ENCODE measurements at places on chromosomes 13 and 19.

- DNase-seq: no peak
Measured at GRCh38 chr13:21661097-21661909, 9.6 kb upstream of the FGF9 start.

DNA sequence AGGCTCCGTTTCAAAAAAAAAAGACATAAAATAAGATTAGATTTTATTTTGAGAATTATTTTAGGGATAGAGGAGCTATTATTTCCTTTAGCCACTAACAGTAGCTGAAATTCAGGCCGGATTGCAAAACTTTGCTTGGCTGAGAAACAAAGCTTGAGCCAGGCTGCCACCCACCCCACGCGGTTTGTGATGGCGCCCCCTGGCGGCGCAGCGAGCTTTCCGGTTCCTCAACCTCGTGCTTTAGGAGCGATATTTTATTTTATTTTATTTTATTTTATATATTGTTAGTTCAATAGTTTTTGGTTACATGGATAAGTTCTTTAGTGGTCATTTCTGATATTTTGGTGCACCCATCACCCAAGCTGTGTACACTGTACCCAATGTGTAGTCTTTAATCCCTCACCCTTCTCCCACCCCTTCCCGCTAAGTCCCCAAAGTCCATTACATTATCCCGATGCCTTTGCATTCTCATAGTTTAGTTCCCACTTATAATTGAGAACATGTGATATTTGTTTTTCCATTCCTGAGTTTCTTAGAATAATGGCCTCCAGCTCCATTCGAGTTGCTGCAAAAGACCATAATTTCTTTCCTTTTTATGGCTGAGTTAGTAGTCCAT lies 19.8 kb upstream of the CEACAM4 start:
- no peak for DNase-seq

DNA sequence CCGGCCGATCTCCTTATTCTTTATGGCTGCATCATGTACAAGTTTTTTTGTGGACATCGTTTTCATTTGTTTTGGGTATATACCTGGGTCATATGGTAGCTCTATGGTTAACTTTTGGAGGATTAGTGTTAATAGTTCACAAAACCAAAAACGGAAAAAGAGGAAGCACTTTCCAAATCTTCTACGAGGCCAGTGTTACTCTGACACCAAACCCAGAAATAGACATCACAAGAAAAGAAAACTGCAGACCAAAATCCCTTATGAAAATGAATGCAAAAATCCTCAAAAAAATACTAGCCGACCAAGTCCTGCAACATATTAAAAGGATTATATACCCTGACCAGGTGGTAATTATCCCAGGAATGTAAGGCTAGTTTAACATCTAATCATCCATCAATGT lies 29.8 kb downstream of the ADGRE2 start:
- no peak for DNase-seq

DNA sequence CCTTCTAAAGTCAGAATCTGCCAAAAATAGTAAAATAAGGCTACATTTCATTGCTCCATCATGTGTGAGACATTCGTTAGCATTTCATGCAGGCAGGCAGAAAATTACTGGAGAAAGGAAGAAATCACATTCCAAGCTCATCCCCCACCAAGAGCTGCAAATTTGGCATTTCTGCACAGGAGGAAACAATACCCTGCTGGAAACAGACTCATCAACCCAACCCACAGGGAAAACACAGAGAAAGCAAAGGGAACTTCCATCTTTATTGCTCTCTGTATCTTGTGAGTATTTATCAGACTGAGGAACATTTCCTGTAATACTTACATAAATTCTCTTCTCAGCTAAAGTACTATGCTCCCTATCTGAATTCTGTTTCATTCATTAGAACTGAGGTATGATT lies 95.7 kb downstream of the KCTD12 start:
- no peak for DNase-seq

- no peak for DNase-seq
Measured at GRCh38 chr19:13429563-13429962, 76.7 kb downstream of the CACNA1A start.

DNA sequence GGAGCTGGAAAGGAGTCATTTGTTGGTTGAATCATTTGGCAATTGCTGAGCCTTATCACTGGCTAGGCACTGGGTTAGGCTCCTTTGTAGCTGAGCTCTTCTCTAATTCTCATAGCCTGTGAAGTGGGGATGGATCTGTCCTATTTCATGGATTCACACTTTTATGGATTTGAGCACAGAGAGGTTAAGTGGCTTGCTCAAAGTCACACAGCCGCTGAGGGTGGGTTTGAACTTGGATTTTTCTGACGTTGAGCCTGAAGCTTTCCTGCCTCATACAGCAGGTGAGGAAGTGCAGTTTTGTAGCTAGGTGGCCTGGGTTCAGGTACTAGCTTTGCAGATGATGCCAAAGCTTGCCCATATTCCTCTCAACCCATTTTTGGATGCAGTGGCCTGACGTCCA lies 19.4 kb downstream of the CYP4F22 start:
- DNase-seq: no peak

- DNase-seq: no peak
Measured at GRCh38 chr13:28650284-28650683, 8.6 kb upstream of the POMP start.

Measured in osteocyte (in vitro differentiated cells).